ENCODE measurements at places on chromosomes 5 and 9.

DNA sequence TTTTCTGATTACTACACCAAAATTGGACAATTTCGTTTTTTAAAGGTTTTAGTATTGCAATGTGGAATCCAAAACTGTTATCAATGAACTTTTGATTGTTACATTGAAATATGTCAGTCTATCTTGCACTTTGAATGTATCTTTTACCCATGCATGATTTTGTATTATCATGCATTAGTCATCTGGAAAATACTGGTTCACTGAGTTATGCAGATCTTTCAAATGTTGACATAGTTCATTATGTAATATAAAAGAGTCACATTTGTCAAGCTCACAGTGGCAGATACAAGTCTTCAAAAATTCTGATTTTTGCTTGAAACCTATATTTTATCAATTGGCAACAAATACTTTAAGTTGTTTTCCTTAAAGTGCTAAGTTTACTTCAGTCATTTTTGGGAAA lies 85.2 kb downstream of the NR3C1 start:
- DNase-seq: no peak

DNA sequence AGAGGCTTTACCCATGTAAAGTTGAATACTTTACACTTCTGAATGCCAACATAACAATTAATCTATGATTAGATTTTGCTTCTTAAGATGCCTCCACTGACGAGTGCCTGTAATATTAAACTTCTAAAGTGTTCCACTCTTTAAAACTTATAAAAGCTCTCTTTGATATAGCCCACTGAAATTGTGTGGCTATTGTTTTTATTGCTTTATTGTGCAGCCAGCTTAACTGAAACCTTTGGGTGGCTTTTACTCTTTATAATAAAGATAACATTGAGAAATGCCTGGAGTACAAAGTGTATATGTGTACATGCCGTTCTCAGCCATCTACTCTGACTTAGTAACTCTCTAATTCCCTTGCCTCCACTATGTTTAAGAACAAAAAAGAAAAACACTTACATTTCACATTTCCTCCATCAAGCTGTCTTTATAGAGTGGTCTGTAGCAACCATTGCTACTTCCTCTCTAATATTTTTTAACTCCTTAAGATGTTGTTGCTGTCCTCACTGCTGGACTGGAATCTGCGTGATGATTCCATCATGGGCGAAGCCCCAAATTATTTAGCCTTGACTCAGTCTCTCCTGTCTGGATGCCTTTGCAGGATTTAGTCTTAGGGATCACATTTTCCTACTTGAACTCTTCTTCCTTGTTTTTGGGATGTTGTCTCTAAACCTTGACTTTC lies 9.1 kb downstream of the PIK3R1 start:
- DNase-seq: no peak

DNA sequence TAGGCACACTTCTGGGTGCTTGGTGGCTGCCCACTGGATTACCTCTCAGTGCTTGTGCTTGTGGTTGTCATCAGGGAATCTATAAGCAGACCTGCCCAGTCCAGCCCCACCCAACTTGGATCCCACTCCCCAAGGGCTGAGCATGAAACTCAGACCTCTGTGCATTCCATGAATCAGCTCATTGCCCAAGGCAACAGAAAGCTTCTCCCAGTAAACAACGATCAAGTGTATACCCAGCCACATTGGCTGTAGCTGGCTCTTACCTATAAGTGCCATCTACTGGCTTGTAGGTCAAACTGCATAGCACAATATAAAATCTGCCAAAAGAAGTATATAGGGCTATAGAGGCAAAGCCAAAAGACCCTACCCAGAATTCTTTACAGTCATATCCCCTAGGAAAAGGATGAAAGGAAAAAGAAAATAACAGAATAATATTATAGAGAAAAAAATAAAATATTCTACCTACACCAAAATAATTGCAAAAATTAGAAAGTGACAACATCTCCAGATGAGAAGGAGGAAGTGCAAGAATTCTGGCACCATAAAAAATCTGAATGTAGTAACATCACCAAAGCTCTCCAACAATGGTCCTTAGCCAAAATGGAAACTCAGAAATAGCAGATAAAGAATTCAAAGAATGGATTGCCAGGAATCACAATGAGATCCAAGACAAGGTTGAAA lies 321.0 kb upstream of the TRPC7 start:
- DNase-seq: no peak

DNA sequence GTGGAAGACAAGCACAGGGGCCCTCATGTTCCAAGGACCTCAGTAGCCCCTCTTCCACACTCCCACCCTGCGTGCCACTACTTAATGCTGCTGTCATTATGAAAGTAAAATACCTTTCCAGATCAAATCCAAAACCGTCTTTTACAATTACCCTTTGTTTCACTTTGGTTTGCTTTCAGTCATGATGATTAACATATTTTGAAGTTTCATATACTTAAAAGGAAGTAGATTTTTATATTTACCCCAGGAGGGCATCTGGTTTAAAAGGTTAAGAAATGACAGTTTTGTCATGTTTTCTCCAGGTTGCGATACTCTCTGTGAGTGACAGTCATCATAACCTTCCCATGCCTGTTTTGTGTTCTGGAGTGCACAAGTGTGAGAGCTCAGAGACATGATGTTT lies 13.5 kb upstream of the MAP1B start:
- DNase-seq: no peak

DNA sequence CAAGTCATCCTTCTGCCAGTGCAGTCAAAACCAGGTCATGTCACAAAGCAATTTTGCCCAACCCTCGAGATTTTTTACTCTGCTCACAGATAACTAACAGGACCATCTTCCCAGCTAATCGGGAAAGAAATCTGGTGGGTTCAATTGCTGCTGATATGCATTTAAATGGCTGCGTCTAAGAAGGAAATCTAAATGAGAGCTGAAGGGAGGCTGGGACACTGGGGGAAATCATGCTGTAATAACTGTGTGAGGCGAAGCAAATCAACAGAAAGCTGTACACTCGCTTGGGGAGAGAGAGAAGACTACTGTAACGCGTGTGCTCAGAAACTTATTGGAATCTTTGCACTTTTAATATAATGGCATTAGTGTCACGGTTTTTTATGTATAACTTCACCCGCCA lies 535.0 kb downstream of the CDK5RAP2 start:
- DNase-seq: no peak

- DNase-seq: no peak
Measured at GRCh38 chr5:96440185-96440538, 7.1 kb upstream of the PCSK1 start.

DNA sequence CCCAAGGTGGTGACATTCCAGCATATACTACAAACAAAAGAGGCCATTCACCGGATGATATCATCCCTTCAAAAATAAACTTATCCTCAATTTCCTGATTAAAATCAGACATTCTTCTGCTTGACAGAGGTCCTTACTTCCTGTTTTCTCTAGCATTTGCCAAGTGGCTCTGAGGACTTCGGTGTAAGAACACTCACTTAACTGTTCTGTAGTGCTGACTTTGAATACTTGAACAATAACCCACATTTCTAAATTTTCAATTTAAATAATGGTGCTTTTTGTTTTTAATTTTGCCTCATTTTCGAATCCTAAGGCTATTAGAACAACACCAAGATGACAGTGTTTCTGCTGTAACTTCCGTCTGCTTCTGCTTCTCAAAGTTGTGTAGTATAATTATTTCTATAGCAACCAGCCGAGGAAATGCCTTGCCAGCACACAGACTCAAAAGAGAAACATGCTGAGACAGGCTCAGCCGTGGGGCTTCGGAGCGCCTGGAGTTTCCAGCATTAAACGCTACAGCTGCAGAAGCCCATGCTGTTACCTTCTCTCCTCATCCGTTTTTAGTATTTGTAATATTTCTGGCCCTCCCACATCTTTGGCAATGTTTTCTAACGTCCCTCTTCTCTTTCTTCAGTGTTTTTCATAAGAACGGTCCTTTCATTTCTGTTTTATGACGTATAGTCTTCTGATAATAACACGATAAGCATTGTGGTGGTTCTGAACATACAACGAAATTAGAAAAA lies 19.5 kb upstream of the ANXA1 start:
- peak; percentile 70 for DNase-seq

Measured in ureter (tissue), 1 donor.